Neural progenitor cell (in vitro differentiated cells): ENCODE measurements at places on chromosomes 7 and 10. TPM values are rescaled to one million over a fixed set of nuclear protein-coding genes. Genes with fewer than 3 reads are reported as not detected.
A peak's percentile ranks its signal among the peaks of the same experiment; 100 is the strongest.

GRCh38 chr10:58574058-58574457 lies 61.4 kb downstream of the BICC1 start:
- DNase-seq, result no peak

DNA sequence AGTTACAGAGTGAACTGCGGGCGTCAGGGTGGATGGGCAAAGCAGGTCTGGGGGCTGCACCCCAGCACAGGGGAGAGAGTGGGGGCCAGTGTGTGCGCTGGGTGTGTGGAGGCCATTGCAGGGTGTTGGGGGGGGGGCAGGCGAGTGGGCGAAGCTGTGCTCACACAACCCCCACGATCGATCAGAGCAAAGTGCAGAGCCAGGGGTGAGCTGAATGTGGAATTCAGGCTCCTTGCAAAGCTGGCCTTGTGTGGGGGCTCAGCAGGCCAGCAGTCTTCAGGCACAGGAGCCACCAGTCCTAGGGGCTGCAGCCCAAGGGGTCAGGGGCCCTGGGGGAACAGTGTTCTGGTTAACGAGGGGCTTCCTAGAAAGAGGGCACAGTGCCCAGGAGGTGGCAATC lies 862 bp upstream of the SHH start:
- DNase-seq, result no peak

DNA sequence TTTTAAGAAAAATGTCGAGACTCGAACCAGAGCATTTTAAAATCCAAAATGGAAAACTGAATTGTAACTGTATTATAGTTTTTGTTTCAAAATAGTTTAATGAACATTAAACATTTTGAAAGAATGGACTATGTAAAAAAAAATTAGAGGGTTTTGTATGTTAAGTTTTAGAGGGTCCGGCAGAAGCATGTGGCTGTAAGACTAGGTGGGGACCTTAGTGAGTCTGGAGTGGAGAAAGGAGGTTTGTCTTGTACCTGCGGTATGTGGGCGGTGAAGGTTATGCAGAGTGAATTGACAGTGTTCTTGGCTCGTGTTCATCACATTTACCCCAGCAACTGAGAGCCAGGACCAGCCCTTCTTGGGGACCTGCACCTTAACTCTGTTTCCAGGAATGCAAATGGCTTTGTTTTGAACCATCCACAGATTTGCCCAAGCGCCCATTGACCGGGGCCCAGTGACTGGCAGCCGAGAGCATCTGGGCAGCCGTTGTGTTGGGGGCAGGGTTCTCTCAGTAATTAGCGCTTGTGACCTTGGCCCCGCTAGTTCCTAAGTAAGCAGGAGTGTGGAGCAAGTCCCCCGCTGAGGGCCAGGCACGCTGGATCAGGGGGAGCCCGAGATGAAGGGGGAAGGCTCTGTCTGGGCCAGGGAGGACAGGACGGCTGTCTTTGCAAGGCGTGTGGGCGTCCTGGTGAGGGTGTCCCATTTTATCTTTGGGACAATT lies 1.4 kb upstream of the KLF6 start:
- peak; percentile 52 for DNase-seq

- DNase-seq, result no peak
Observed at GRCh38 chr10:95845411-95845810, 62.4 kb upstream of the CC2D2B start.

DNA sequence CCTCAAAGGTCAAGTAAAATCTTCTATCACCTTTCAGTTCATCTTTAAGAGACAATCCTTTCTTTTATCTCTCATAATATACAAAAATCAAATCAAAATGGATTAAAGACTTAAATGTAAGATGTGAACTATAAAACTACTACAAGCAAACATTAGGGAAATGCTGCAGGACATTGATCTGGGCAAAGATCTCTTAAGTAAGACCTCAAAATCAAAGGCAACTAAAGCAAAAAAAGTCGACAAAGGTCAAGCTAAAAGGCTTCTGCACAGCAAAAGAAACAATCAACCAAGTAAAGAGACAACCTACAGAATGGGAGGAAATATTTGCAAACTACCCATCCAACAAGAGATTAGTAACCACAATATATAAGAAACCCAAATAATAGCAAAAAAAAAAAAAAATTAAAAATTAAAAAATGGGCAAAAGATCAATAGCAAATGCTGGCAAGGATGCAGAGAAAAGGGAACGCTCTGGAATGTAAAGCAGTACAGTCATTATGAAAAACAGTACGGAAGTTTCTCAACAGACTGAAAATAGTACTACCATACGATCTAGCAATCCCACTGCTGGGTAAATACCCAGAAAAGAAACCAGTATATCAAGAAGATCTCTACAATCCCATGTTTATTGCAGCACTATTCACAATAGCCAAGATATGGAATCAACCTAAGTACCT lies 41.7 kb downstream of the TNPO3 start:
- DNase-seq, result no peak

Gene MKX
- total RNA-seq, result 0.22 TPM in 1 of 2 replicates, not detected in the other

- no peak for DNase-seq
Observed at GRCh38 chr10:114212153-114212552, 26.9 kb upstream of the VWA2 start.

DNA sequence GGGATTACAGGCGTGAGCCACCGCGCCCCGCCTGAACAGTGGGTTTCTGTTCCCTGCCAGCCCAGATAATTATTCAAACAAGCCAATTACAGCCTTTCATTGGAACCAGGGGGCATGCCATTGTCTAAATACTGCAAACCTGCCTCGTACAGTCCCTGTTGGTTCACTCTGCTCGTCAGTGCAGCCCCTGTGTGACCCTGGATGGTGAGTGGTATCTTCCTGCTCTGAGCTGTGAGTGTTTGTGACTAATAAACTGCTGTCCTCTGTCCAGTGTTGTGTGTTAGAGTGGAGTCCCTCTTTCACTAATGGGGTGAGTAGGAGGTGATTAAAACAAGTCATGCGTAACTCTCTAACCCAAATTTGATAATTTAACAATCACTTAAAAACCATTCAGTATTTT lies 176.5 kb upstream of the FAM3C start:
- no peak for DNase-seq

DNA sequence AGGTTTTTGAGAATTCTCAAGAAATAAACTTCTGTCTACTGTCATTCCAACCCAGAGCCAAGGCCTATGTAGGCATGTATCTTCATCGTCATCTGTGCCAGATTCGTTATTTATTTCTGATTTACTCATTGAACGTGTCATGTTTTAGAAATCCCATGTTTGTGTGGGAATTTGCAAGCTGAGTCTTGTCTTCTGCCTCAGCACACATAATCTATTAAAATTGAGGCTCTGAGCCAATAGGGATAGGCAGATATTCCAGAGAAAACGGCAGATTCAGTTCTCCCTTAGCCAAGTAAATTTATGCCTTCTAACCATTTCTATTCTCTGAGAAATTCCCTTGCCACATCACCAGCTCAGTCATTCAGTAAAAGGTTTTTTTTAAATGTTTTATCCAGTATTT lies 444.6 kb downstream of the REEP3 start:
- DNase-seq, result no peak

DNA sequence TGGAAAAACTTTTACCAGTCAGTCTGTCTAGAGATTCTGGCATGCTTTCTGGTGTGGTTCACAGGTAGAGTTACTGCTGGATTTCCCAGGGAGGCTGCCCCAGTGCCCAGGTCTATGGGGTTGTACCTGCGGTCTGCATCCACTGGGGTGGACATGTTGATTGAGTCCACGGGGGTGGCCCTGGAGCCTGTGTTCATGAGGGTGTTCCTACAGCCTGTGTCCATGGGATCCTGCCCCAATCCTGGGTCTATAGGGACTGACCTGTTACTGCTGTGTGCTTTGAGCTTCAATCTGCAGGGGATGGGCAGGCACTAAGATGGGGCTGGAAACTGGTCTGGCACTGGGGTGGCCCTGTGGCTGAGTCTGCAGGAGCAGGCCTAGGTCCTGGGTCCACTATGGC lies 54.5 kb upstream of the PRPS1L1 start:
- no peak for DNase-seq

DNA sequence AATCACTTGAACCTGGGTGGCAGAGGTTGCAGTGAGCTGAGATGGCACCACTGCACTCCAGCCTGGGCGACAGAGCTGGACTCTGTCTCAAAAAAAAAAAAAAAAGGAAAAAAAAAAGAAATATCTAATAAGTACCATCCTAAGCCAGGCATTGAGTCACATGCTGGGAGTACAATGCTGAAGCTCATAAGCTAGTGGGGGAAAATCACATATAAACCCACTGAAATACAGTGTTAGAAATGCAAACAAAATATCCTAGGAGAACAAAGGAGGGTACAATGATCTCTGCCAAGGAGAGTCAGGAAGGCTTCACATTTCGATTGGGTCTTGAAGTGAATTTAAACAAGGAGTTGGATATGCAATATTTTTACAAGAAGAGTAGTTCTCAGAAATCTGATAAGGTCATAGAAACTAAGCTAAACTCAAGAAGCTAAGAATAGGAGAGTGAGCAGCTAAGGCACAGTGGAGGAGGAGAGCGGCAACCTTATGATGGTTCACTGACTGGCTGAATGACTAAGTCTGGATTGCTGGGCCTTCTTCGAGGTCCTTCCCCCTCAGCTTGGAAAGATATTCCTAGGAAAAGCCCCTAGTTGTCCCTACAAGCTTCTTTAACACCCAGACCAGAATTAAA lies 115.5 kb downstream of the PHTF2 start:
- no peak for DNase-seq

- DNase-seq, result no peak
Observed at GRCh38 chr10:11638055-11638698, 26.7 kb upstream of the USP6NL start.

GRCh38 chr7:133846203-133846945 lies 280.8 kb upstream of the LRGUK start:
- DNase-seq, result peak; percentile 14

Gene SYCE1
- not detected in 2 replicates for total RNA-seq

GRCh38 chr7:108296911-108297310 lies 159.3 kb downstream of the NRCAM start:
- no peak for DNase-seq

Gene ANKRD2
- total RNA-seq, result not detected in 2 replicates

DNA sequence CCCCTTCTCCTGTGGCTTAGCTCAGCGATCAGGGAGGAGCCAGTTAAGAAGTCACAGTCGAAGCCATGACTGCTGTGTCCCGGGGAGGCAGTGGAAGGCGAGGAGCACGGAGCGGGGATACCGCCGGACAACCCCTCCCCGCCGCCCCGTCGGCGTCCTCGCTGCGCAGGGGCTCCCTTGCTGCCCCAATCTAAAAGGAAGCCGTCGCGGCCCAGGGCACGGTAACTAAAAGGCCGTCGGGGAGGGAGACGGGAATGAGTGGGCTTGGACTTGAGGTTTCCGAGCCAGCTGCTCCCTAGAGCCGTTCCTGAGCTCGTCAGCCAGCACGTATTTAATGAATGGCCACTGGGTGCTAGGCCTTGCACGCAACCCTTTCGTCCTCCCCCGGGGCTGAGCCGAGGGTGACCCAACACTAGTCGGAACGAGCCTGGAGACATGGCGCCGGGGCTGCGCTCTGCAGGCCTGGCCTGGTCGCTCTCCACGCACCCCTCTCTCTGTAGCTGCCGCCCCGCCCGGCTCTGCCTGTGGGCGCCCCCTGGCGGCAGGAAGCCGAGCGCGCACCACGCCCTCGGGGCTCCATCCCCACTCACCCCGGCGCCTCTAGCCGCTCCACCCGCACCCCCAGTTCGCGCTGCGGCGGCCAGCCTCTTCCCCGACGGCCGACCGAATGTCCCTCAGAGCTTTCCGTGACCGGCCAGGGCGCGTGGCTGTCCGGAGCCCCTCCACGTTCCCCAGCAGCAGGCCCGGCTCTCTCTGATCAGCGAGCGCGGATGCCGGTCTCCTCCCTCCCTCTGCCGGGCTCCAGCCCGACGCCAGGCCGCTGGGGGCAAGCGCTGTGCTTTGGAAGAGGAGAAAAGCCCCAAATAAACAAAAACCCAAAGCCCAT lies 29.3 kb upstream of the KCNK18 start:
- peak; percentile 88 for DNase-seq

DNA sequence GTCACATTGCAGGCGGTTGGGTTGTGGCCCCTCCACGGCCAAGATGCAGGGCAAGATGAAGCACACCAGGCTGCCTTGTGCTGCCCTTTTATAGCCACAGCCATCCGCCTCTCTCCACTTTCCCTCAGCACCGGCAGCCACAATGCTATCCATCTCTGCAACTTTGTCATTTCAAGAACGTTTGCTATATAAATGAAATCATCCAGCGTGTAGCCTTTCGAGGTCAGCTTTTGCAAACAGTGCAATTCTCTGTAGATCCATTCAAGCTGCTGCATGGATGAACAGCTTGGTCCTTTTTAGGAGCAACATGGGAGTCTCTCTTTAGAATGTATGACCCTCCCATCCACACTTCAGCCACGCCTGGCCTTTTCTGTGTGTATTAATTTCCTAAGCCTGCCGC lies 6.4 kb upstream of the IL15RA start:
- no peak for DNase-seq

Gene PAPSS2
- total RNA-seq, result 4.0 and 6.0 TPM in 2 replicates

Gene SCIN
- total RNA-seq, result not detected in 2 replicates

DNA sequence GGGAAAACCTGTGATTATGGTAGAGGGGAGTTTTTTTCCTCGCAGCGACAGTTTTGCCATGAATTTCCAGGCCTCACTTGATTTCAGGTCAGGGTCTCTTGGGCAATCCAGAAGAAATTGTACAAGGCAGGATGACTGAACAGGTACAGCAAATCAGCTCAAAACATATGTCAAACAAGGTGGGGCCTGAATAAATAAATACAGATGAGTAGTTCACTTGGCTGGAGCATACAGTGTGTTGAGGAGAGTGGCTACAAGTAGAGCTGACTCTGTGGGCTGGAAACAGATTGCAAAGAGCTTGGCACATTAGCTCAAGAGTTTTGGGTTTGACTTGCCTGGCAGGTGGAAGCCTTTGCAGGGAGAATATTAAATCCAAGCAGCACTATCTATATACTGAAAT lies 15.0 kb downstream of the GIMAP8 start:
- no peak for DNase-seq

- no peak for DNase-seq
Observed at GRCh38 chr10:131930150-131930549, 29.3 kb downstream of the PPP2R2D start.

- peak; percentile 55 for DNase-seq
Observed at GRCh38 chr10:110279407-110279986, 25.2 kb downstream of the SMNDC1 start.

DNA sequence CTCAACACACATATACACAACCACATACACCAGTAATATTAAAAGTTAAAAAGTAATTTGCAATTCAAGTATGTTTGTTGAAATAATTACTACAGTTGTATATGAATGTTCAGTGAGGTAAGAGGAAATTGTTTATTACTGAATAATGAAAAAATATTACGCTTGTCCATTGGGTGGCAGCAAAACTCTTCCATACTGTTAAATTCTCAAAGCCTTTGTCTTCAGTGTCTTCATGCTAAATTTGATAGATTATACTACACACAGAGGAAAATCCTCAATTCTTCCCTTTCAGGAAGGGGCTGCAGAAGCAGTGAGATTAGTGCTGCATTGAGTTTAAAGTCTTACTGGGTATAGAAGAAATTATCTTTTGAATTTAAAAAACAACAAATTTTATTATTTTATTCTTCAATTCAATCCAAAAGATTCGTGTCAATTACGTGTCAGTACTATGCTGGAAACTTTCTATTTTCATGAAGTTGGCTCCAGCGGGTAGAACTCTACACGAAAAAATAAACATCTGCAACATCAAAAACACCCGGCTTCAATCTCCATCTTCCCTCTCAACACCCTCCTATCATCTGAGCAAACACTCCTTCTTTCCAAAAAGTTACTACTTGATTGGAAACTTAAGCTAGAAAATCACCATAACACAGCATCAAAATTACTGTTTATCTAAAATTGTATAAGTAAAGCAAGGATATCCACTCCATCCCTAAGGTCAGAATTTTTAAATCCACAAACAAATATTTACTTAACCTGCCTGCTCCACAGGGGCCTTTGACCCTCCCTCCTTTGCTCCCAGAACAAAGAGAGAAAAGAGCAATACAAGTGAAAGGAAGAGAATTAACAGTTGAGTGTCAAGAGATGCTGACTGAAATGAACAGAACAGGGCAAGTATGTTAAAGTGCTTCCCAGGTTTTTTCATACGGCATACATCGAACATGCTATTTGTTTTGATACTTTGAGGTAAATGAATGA lies 37.0 kb upstream of the TES start:
- peak; percentile 49 for DNase-seq
